ENCODE measurements at places on chromosomes 6 and 20.
A peak's percentile ranks its signal among the peaks of the same experiment; 100 is the strongest.

- DNase-seq = no peak
These were observed 23.6 kb upstream of the FABP7 start for GRCh38 chr6:122755901-122756300.

GRCh38 chr6:133394630-133395029 is 153.5 kb downstream of the EYA4 start:
- no peak for DNase-seq

DNA sequence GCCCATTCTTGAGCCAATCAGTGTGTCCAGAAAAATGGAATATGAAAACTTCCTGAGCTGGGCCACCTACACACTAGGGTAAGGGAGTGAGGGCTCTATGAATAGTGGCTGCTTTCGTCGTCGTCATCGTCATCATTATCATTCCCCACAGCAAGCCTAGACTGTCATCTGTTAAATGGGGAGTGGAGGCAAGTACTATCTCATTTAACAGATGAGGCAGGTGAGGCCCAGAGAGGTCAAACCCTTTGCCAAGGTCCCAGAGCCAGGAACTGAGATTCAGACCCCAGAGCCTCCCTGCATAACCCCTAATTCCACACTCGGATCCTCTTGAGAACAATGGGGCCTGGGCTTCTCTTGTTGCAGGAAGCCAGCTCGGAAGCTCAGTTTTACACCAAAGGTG is 20.6 kb downstream of the BPIFB1 start:
- no peak for DNase-seq

- no peak for DNase-seq
These were observed 58.9 kb downstream of the TMEM200A start for GRCh38 chr6:130424710-130425109.

DNA sequence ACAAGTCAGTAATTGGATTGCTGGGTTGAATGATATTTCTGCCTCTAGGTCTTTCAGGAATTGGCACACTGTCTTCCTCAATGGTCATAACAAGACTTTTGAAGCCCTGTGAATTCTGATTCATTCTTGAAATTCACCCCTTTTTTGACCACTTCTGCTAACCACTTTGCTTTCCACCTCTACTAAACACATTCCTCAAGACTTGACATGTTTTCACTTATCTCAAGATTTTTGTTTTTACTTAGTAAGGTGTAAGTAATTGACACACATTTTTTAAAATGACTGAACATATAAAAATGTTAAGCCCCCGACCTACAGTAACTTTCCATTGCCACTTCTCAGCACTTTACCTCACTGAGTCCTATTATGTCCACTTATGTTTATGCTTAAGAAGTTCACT is 239.1 kb downstream of the GRM1 start:
- no peak for DNase-seq

DNA sequence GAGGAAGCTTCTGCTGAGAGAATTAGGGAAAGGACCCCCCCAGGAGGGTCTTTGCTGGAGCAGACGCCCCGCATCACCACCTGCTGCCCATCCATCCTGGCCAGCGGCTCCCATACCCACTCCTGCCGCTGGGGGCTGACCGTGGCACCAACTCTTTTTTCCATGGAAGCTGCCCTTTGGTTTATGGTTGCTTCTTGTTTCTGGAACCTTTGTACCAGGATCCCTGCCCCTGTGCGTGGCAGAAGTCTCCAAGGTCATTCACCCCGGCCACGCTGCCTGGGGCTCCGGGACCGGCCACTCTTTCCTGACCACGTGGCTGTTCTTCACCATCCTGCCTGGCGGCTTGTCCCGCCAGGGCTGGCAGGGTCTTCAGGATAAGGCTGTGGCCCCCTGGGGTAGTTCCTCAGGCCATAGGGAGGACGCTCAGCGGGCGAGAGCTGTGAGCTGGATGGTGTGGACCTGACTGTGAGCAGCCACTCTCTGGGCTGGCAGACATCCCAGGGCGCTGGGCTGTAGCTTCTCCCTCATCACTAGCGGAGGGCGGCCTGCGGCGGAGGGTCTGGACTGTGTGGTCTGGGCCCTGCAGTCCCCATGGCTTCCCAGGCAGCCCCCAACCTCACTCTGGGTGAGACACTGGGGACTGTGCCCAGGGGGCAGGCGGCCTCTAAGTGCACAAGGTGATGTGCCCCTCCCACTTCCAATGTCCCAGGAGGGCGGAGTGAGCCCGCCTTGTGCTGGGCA is 22.8 kb upstream of the RBBP8NL start:
- no peak for DNase-seq

GRCh38 chr6:4372866-4373265 is 237.5 kb upstream of the ECI2 start:
- no peak for DNase-seq

- DNase-seq = no peak
These were observed 125.6 kb downstream of the CARMIL1 start for GRCh38 chr6:25404693-25405169.

GRCh38 chr6:991192-991591 is 298.3 kb upstream of the EXOC2 start:
- no peak for DNase-seq

DNA sequence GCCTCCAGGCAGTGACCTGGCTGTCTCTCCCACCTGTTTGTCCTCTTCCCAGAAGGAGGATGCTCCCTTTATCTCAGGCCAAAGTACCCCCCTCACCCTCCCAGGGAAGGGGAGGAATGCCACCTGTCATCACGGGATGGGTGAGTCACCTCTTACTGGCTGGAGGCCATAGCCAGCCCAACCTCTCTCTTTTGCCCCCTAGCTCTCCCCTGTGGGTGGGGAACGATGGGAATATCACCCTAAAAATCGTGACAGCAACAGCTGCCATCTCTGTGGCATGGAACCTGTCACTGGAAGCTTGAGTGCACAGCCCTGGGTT is 137.5 kb upstream of the PTPN1 start:
- DNase-seq = no peak

GRCh38 chr20:63745961-63746731 is 6.6 kb downstream of the SLC2A4RG start:
- no peak for DNase-seq

DNA sequence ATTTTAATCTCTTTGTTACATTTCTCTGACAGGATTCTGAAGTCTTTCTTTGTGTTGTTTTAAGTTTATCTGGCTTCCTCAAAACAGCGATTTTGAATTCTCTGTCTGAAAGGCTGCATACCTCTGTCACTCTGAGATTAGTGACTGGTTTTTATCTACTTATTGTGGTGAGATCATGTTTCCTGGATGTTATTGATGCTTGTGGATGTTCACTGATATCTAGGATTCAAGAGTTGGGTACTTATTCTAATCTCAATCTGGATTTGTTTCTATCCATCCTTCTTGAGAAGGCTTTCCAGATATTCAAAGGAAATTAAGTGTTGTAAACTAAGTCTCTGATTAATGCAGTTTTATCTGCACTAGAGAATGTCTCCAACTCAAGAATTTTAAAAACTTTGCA is 1076.1 kb upstream of the ADGRB3 start:
- DNase-seq = no peak

GRCh38 chr6:160048471-160048870 is 73.1 kb upstream of the SLC22A1 start:
- no peak for DNase-seq

DNA sequence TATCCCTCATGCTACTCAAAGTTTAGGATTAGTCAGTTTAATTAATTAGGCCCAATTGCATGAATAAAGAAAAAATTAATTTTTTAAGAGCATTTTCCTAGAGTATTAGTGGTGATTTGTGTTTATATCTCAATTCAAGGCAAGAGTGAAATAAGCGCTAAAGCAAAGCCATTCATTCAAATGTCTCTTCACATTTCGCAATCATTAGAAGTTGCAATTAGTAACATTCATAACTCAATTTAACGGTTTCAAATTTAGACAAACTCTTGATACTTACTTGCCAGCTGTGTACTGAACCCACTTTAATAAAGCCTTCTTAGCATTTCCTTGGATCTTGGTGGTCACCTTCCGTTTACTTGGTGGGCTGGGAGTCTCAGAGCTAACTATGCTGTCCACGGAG is 127.2 kb downstream of the SYNE1 start:
- no peak for DNase-seq

DNA sequence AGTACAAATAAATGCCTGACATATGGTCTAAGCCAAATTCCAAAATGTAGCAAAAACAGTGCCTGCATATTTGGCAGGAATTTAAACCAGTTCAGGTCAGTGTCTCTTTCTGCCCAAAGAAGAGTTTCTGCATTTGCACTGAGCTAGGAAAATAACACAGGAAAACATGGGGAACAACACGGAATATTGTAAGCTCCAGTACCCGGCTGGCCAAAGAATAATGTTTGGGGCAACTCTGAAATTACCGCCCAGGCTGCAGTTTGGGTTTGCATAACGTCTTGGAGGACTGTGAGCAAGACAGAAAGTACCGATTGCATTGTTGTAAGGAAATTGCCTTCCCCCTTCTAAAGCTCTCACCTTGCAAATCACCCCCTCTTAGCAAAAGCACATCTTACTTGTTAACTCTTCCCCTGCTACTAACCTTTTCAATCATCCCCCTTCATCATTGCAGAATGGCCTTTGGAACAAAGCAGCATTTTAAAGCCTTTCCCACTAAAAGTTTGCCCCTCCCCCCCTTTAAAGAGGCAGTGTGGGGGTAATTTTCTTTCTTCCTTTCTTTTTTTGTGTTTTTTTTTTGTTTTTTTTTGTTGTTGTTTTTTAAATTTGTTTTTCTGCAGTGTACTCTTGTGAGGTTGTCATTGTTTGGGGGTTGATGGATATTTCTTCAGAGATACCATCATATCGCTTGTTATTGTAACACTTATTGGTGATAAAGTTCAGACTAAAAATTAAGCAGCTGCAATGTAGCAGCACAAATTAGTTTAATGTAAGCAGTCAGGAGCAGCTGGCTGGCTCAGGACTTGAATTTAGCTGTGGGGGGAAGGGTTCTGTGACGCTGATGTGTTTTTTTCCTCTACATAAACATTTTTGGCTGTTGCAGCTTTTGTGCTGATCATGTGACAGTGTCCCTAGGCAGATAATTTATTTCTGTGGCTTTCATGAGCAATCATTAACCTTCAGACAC is 100.0 kb upstream of the CITED2 start:
- DNase-seq = no peak

- DNase-seq = no peak
These were observed 148.9 kb upstream of the SIM1 start for GRCh38 chr6:100613656-100614055.

- peak; percentile 73 for DNase-seq
These were observed 37.1 kb downstream of the PPP1R16B start for GRCh38 chr20:38842558-38842981.

GRCh38 chr20:5766085-5766764 is 16.0 kb downstream of the SHLD1 start:
- DNase-seq = no peak

- DNase-seq = no peak
These were observed 5.4 kb upstream of the MYMX start for GRCh38 chr6:44211284-44211683.

- DNase-seq = no peak
These were observed 11.0 kb downstream of the OTOR start for GRCh38 chr20:16759181-16759563.

- DNase-seq = no peak
These were observed 23.1 kb downstream of the TGM2 start for GRCh38 chr20:38141889-38142494.

GRCh38 chr6:93418408-93419303 is 703 bp downstream of the EPHA7 start:
- DNase-seq = no peak

- no peak for DNase-seq
These were observed 192.4 kb upstream of the MYLIP start for GRCh38 chr6:15936503-15936902.

- DNase-seq = no peak
These were observed 1.1 kb upstream of the SPDEF start for GRCh38 chr6:34557228-34557627.

DNA sequence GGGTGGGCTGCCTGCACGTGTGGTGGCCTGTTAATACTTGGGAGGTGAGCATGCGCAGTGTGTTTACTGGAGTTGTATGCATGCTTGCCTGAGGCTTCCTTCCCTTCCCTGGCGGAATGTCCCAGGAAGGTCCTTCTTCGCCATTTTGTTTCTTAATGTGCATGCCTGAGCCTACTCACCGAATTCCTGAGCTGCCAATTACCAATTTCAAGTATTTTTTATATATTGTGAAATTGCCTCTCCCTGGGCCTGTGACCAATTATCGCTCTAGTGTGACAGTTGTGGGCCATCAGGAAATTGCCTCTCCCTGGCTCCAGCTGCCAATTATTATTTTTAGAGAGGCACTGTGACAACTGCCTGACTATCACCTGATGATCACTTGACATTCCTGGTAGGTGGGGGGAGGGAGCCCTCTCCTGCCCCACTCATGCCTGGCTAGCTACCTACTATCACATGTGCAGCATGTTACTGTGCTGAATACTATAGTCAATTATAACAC is 70.0 kb downstream of the FAM50B start:
- DNase-seq = no peak

DNA sequence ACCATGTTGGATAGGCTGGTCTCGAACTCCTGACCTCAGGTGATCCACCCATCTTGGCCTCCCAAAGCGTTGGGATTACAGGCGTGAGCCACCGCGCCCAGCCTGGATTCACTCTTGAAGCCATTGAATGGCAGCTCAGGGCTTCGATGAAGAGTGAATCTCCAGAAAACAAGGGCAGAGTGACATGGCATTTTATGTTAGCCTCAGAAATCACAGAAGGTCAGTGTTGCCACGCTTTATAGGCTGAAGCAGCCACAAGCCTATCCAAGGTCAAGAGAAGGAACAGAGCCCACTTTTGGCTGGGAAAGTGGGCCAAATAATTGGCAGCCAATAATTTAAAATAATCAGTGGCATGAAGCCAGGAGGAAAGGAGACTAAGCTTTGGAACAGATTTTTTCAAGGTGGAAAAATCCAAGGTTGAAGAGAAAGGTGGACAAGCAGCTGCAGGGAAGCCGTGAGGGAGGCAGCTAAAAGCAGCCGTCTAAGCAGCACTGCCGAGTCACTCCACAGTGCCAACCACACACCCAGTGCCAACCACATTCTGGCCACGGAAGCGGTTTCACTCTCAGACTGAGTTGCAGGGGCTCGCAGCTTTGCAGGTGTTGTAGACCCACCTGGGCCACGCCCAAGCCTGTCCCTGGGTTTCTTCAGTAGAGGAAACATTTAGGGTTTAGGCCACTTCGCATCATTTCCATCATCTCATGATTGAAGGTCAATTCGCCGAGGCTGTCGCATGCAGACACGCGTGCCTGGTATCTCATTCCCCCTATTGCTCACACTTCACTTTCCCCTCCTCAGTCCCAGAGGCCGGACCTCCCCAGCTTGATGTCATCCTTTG is 17.4 kb upstream of the AVP start:
- peak; percentile 38 for DNase-seq

DNA sequence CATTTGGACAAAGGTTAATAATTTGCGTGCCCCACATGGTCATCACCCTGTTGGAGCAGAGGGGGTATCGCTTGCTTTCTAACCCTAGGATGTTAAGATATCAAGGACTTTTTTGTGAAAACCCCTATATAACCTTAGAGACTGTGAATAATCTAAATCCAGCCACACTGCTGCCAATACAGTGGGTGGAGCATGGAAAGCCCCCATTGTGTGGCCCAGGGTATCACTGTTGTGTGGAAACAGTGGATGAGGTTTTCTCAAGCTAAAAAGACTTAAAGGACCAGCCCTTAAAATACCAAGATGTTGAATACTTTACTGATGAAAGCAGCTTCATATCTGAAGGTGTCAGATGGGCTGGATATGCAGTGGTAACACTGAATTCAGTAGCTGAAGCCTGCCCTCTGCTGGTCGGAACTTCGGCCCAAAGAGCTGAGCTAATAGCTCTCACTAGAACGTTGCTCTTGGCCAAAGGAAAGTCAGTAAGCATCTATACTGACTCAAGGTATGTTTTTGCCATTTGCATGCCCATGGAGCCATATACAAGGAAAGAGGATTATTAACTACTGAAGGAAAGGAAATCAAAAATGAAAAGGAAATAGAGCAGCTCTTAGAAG is 695.2 kb downstream of the PHF3 start:
- peak; percentile 0 for DNase-seq

Data from activated CD4-positive, alpha-beta T cell treated with anti-CD3 and anti-CD28 coated beads for 24 hours (primary cell).